ENCODE measurements at places on chromosomes 3 and 15.

DNA sequence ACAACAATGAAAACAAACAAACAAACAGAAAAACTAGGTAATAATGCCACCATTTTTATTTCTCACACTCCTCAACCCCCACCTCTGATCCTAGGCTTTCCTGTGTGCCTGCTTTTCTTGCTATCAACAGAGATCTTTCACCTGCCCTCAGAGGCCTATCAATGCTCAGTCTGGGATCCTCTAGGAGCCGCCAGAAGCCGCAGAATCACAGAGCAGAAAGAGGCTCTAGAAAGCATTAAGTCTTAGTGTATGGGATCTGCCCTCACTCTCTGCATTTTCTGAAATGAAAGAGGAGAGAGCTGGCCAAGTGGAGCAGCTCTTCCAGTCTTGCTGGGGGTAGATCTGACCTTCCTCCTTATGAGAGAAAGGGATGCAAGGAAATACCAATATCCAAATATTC, 306.8 kb downstream of the TUSC7 start:
- H3K27me3 ChIP-seq = no peaks in the 10 kb centered on the region
- no peaks in the 10 kb centered on the region for H3K4me1 ChIP-seq
- no peaks in the 10 kb centered on the region for H3K36me3 ChIP-seq
- no peak overlapping the region for H3K4me3 ChIP-seq
- DNase-seq = no peak

DNA sequence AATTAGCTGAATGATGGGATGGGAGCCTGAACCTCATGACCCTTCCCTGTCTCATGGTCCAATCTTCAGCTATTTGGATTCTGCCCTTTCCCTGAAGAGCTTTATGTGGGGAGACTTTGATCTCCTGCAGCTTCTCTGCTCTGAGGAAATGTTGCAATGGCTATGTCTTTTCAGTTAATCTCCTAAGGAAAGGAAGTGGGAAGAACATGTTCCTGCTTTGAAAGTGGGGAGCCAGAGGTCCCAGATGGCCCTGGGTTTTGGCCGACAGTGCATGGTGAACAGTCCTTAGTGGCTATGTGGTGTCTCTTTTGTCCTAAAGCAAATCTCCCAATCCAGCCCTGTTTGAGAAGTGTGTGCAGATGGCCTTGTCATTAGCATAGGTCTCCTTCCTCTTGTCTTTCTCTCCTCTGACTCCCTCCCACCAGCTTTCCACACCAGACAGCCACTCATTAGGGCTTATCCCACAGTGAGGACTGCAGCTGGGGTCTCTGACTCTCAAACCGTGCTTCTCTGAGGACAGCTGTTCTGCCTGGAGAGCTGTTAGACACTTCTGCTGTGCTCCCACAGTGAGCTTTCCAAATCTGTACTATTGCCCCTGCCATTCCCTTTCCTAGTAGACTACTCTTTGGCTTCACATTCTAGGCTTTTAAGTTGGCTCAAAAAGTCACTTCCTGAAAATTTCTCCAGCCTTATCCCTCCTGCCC, 365.8 kb upstream of the UMPS start:
- H3K36me3 ChIP-seq = no peaks in the 10 kb centered on the region
- no peaks in the 10 kb centered on the region for H3K27me3 ChIP-seq
- DNase-seq = no peak
- H3K27ac ChIP-seq = no peak overlapping the region
- H3K4me3 ChIP-seq = no peak overlapping the region

GRCh38 chr3:195458316-195458717, 15.5 kb upstream of the ACAP2 start:
- no peaks in the 10 kb centered on the region for H3K4me1 ChIP-seq
- H3K27ac ChIP-seq = no peak overlapping the region
- H3K27me3 ChIP-seq = no peaks in the 10 kb centered on the region

- H3K27ac ChIP-seq = no peak overlapping the region
- DNase-seq = no peak
- no peak overlapping the region for H3K4me3 ChIP-seq
- H3K4me1 ChIP-seq = peaks cover 6% of the 10 kb centered on the region
- no peaks in the 10 kb centered on the region for H3K27me3 ChIP-seq
Measured at GRCh38 chr3:111811811-111812210, 47.3 kb upstream of the PHLDB2 start.

GRCh38 chr15:67820122-67820991, 5.0 kb upstream of the SKOR1 start:
- H3K27me3 ChIP-seq = peaks cover 52% of the 10 kb centered on the region
- H3K4me3 ChIP-seq = no peak overlapping the region
- H3K36me3 ChIP-seq = no peaks in the 10 kb centered on the region
- no peak overlapping the region for H3K27ac ChIP-seq
- no peaks in the 10 kb centered on the region for H3K4me1 ChIP-seq
- no peak for DNase-seq

- no peaks in the 10 kb centered on the region for H3K36me3 ChIP-seq
- DNase-seq = no peak
- no peak overlapping the region for H3K27ac ChIP-seq
Measured at GRCh38 chr15:90043530-90044010, 42.4 kb downstream of the ZNF710 start.

GRCh38 chr3:156360083-156360482, 194.8 kb downstream of the SSR3 start:
- H3K4me3 ChIP-seq = no peak overlapping the region
- no peak overlapping the region for H3K27ac ChIP-seq
- peaks cover 5% of the 10 kb centered on the region for H3K4me1 ChIP-seq
- no peaks in the 10 kb centered on the region for H3K27me3 ChIP-seq
- no peaks in the 10 kb centered on the region for H3K36me3 ChIP-seq

DNA sequence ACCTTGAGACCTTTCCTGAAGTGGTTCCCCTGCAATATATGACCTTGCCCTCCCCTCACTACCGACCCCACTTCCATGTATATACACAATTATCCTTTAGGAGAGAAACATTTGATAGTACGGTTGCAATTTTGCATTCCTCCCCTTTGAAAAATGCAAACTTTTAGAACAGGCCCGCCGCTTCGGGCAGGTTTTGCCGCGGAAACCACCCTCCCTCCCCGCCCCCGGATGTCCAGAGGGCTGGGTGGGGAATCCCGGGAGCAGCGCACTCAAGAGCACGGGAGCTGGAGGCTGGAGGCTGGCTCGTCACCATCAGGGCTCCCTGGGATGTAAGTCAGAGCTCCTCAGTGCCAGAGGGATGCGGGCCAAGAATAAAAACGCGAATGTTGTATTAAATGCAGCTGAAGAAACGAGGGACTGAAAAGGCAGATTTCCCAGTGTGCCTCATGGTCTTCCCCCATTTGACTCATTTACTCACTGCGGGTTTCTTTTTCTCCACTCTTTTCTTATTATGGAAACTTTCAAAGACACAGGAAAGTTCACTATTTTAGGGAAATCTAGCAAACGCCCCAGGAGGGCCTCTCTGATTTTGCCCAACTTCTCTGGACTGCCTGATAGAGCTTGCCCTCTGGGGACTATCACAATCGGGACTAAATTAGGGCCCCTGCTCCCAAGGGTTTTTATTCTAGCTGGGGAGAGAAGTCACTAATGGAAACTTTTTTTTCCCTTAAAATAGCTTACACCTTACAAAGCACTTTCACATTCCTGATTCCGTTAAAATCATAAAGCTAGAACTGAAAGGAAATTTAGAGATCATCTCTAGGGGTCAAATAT, 2.9 kb upstream of the USP3 start:
- no peaks in the 10 kb centered on the region for H3K4me1 ChIP-seq
- DNase-seq = peak; percentile 89
- no peaks in the 10 kb centered on the region for H3K27me3 ChIP-seq
- H3K4me3 ChIP-seq = no peak overlapping the region
- H3K36me3 ChIP-seq = no peaks in the 10 kb centered on the region

DNA sequence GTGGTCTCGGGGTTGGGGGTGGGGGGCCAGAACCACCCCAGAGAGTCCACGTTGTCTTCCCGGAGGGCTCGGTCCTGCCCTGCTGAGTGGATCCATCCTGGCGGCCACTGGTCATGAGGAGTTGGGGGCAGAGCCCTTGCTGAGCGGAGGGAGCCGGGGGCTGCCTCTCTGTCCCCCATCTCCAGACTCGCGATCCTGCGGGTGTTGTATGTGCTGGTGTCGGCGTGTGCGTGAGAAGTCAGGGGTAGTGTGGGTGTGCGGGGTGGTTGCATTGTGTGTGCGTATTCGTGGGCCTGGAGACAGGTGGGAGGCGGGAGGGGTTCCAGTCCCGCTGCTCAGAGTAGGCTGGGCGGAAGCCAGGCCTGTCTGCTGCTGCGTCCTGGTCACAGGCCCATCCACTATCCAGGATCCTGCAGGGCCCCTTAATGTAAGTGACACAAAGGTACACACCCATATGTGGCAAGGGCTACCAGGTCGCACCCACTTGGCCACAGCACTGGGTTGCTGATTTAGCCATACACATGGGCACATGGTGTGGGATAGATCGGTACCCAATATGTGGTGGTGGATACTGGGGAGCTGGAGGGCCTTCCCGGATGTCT, 30.7 kb downstream of the NBEAL2 start:
- H3K36me3 ChIP-seq = peaks cover 4% of the 10 kb centered on the region
- H3K27ac ChIP-seq = peak overlapping the region; percentile 92
- no peak for DNase-seq
- no peaks in the 10 kb centered on the region for H3K4me1 ChIP-seq
- no peaks in the 10 kb centered on the region for H3K27me3 ChIP-seq

DNA sequence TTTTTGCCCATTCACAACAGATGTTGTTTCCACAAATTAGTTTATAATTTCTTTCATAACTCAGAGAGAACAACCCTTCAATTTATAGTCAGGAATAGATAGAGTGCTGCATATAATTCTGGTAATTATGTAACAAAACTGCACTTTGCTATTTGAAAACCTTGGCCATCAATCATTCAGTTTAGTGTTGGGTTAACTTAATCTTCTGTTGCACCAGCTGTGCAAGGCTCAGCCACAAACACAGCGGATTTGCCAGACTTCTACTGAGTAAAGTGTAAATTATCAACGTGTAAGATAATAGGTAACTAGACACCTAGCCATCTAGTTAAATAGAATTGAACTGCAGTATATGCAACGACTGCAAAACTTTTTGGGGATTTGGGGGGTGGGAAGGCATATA, 1064.3 kb upstream of the EPHA6 start:
- H3K27ac ChIP-seq = no peak overlapping the region
- no peak for DNase-seq
- no peaks in the 10 kb centered on the region for H3K36me3 ChIP-seq

GRCh38 chr3:46968783-46969428, 7.6 kb downstream of the CCDC12 start:
- no peaks in the 10 kb centered on the region for H3K27me3 ChIP-seq
- H3K4me3 ChIP-seq = no peak overlapping the region
- H3K27ac ChIP-seq = peak overlapping the region; percentile 46
- H3K4me1 ChIP-seq = no peaks in the 10 kb centered on the region

DNA sequence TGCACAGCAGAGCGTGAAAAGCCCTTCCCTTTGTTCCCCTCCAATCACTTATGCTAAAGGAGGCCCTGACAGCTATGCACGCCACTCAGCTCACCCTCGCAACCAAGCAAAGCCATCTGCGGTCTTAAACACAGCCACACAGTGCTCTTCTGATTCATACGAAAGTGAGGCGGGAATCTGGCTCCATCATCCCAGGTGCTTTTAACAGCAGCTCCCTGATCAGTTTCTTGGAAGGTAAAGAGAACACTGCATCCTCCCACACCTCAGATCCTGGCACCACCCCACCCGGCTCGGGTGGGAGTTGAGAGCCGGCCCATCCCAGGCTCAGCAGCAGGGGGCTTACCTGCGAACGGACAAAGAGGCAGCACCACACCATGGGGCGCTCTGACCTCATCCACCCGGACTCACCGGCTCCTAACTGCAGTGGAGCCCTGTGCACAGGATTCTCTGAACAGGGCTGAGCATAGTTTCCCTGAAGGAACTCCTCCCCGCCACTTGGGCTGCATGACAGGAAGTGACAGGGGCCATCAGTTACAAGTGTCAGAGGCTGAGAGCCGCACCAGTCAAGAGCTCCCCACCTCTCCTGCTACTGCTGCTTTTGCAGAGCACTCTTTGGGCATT, 114.3 kb upstream of the ARHGEF3 start:
- no peaks in the 10 kb centered on the region for H3K36me3 ChIP-seq
- H3K27ac ChIP-seq = peak overlapping the region; percentile 29
- no peaks in the 10 kb centered on the region for H3K27me3 ChIP-seq
- DNase-seq = no peak

GRCh38 chr3:63146154-63146553, 132.0 kb upstream of the SYNPR start:
- peak overlapping the region; percentile 83 for H3K27ac ChIP-seq
- H3K4me1 ChIP-seq = no peaks in the 10 kb centered on the region
- no peak for DNase-seq
- no peaks in the 10 kb centered on the region for H3K36me3 ChIP-seq
- peak overlapping the region; percentile 37 for H3K4me3 ChIP-seq

DNA sequence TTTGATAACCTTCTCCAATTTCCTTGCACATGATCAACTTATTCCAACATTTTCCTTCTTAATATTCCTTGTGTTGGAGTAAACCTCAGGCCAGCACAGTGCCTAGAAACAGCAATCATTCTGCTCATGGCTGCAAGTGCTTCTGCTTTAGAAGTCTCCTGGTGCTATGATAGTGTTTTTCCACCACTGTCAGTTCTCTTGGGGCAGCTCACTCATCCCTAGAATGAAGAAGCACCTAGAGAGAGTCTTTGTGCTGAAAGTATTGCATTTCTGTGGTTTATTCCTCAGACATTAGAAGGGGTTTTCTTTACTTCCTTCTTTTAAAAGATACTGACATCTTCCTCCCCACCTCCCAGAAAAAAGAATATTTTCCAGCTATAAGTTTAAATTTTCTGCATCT, 183.5 kb downstream of the RYR3 start:
- no peak for DNase-seq
- no peak overlapping the region for H3K4me3 ChIP-seq
- no peaks in the 10 kb centered on the region for H3K36me3 ChIP-seq
- no peak overlapping the region for H3K27ac ChIP-seq
- H3K27me3 ChIP-seq = no peaks in the 10 kb centered on the region
- H3K4me1 ChIP-seq = no peaks in the 10 kb centered on the region

DNA sequence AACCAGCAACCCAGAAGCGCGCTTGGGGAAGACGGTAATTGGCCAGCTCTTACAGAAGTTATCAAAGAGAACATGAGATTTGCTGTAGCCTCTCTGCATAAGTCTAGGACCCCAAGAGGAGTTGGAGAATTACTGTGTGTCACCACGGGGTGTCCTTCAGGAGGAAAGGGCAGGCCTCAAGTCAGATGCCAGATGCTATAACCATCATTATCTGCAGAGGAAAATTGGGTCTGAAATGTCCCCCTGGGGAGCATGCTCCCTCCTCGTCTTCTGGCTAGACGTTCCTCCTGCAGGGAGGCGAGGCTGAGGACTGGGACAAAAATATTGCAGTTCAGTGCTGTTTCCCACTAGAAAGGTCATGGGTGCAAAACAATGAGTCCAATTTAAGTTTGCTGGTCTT, 380.5 kb upstream of the CFAP20DC start:
- no peaks in the 10 kb centered on the region for H3K4me1 ChIP-seq
- peak; percentile 21 for DNase-seq
- H3K4me3 ChIP-seq = no peak overlapping the region
- H3K36me3 ChIP-seq = no peaks in the 10 kb centered on the region
- no peaks in the 10 kb centered on the region for H3K27me3 ChIP-seq

GRCh38 chr3:157408499-157409149, 28.0 kb upstream of the PTX3 start:
- no peak for DNase-seq
- no peaks in the 10 kb centered on the region for H3K27me3 ChIP-seq
- H3K36me3 ChIP-seq = no peaks in the 10 kb centered on the region
- H3K4me1 ChIP-seq = no peaks in the 10 kb centered on the region
- no peak overlapping the region for H3K4me3 ChIP-seq

Measured in right atrium auricular region (tissue), 2 donors.